Cardiac muscle cell (in vitro differentiated cells and primary cell): ENCODE measurements at places on chromosomes 7 and 10. TPM values are rescaled to one million over a fixed set of nuclear protein-coding genes. Genes with fewer than 3 reads are reported as not detected.

ADAM12 gene
- total RNA-seq, result 0.18 and 0.25 TPM in 2 replicates

PNLIP gene
- not detected in 2 replicates for total RNA-seq

DNA sequence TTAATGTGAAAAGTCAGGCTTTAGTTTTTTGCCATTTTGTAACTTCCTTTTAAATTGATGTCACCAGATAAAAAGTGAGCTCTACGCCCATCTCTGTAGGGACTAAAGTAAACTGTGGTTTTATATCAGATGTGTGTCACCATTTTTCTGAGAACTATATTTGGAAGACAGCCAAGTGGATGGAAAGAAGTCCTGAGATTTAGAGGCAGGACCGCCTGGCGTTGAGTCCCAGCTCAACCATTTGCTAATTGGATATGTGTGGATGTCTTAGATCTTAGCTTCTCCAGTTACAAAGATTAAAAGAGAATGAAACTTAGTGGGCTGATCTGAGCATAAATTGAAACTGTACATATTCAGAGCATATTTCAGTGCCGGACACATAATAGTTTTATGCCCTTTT lies 691.6 kb upstream of the CELF2 start:
- no peaks in the 10 kb centered on the region for H3K36me3 ChIP-seq
- no peak for DNase-seq
- no peaks in the 10 kb centered on the region for H3K4me1 ChIP-seq
- no peak overlapping the region for H3K4me3 ChIP-seq

GRCh38 chr7:11153694-11154093 lies 180.0 kb downstream of the PHF14 start:
- H3K36me3 ChIP-seq, result no peaks in the 10 kb centered on the region
- H3K27ac ChIP-seq, result no peak overlapping the region
- no peak for DNase-seq
- no peak overlapping the region for H3K4me3 ChIP-seq

DNA sequence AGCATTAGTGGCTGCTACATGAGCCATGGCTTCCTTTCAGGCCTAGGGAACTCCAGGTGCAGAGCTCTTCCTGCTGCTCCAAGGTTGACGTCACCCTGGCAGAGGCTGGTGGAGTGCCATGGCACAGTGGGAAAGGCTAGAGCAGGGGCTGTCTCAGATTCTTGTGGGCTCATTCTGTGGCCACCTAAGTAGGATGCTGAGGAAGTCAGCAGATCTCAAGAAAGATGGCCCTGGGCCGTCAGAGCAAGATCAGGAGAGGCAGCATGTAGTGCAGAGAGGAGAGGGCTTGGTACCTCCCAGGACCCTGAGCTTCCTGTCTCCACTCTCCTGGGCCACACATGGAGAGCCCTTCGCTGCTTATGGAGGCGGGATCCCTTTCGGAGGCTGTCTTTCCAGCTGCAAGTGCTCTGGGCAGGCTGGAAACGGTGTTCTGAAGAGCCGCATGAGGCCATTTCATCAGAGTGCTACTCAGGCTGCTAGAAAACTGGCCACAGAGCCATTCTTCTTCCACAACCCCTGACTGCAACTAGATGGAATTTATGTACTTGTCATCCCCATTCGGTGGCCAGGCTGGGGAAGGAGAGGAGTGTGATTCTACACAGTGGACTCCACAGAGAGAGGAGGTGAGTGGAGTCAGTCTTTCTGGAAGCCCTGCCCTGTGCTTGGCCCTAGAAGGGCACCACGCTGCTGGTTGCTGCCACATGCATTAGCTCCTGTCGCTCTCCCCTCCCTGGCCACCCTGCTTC lies 304.2 kb downstream of the RPS24 start:
- no peak overlapping the region for H3K27ac ChIP-seq
- H3K36me3 ChIP-seq, result no peaks in the 10 kb centered on the region
- no peak overlapping the region for H3K4me3 ChIP-seq
- H3K4me1 ChIP-seq, result peaks cover 3% of the 10 kb centered on the region
- DNase-seq, result no peak
- no peaks in the 10 kb centered on the region for H3K27me3 ChIP-seq

DNA sequence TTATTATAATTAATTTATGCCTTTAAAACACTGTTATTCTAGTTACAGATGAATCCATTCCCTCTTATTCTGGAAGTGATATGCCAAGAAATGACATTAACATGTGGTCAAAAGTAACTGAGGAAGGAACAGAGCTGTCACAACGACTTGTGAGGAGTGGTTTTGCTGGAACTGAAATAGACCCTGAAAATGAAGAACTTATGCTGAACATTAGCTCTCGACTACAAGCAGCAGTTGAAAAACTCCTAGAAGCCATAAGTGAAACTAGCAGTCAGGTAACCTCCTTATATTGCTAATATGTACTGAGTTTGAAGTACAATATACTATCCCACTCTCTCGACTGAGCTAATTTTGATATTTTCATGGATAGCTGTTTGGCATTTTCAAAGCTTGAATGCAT lies 81.6 kb downstream of the CYP51A1 start:
- peaks cover 13% of the 10 kb centered on the region for H3K36me3 ChIP-seq
- peak overlapping the region; percentile 59 for H3K27ac ChIP-seq
- no peaks in the 10 kb centered on the region for H3K27me3 ChIP-seq
- DNase-seq, result no peak
- peaks cover 28% of the 10 kb centered on the region for H3K4me1 ChIP-seq

- DNase-seq, result no peak
- no peak overlapping the region for H3K27ac ChIP-seq
- H3K27me3 ChIP-seq, result no peaks in the 10 kb centered on the region
- no peak overlapping the region for H3K4me3 ChIP-seq
These were observed 122.8 kb downstream of the SKIDA1 start for GRCh38 chr10:21402606-21403083.

- peak overlapping the region; percentile 81 for H3K4me3 ChIP-seq
- no peaks in the 10 kb centered on the region for H3K36me3 ChIP-seq
- no peak for DNase-seq
- peaks cover 9% of the 10 kb centered on the region for H3K4me1 ChIP-seq
- H3K27ac ChIP-seq, result no peak overlapping the region
These were observed 991 bp downstream of the SEMA4G start for GRCh38 chr10:100970076-100970913.

DNA sequence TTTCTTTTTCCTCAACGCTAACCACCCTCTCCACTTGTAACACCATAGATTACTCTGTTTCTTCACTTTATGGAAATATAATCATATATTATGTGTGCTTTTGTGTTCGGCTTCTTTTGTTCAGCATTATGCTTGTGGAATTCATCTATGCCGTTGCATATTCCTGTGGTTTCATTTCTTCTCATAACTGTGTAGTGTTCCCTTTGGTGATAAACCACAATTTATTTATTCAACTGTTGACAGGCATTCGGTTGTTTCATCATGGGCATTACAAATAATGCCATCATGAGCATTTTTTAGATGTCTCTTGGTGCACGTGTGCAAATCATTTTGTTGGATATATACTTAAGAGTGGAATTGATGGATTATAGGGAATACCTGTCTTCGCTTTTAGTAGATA lies 12.1 kb downstream of the AVL9 start:
- H3K36me3 ChIP-seq, result no peaks in the 10 kb centered on the region
- no peaks in the 10 kb centered on the region for H3K27me3 ChIP-seq
- no peak overlapping the region for H3K4me3 ChIP-seq
- H3K4me1 ChIP-seq, result no peaks in the 10 kb centered on the region

DNA sequence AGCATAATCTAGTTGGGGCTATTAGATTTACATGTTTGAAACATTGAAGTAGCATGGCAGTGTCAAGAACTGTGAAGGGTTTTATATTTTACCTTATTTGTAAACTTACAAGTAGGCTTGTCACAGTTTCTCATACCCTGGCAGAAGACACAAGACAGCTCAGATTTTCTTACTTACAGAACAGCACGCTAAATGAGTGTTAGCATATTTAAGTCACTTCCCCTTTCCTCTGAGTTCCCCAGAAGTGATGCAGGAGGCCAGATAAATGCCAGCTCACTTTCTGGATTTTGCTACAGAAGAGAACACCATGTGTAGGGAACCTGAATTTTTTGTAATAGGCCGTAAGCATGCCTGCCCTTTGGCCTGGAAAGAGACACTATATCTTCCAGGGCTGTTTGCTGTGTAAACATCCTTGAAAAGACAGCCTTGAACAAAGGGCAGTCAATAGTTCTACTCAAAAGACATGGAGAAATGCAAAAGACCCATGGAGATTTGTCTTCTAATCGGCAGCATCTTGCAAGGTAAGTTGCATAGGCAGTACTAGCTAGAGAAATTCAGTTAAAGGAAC lies 279.1 kb downstream of the PHF14 start:
- DNase-seq, result no peak
- no peaks in the 10 kb centered on the region for H3K4me1 ChIP-seq
- H3K27ac ChIP-seq, result no peak overlapping the region
- no peaks in the 10 kb centered on the region for H3K27me3 ChIP-seq
- no peaks in the 10 kb centered on the region for H3K36me3 ChIP-seq

DNA sequence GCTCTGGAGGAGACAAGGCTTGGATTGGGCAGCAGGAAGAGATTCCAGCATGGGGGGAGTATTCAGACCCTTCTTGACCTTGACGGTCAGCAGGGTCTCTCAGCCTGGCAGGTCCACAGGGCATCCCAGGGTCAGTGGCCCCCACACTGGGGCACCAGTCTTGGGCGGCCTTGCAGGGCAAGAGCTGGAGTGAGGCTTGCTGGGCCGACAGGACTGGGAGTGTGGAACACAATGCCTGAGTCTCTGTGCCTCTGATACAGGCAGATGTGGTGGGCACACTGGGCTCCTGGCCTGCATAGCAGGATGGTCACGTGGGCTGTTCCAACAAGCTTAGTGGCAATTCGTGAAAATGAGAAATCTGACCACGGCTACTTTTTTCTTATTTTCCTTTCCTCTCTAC lies 229.7 kb downstream of the TCERG1L start:
- no peak overlapping the region for H3K27ac ChIP-seq
- H3K36me3 ChIP-seq, result no peaks in the 10 kb centered on the region
- no peak for DNase-seq
- no peak overlapping the region for H3K4me3 ChIP-seq
- no peaks in the 10 kb centered on the region for H3K27me3 ChIP-seq

DNA sequence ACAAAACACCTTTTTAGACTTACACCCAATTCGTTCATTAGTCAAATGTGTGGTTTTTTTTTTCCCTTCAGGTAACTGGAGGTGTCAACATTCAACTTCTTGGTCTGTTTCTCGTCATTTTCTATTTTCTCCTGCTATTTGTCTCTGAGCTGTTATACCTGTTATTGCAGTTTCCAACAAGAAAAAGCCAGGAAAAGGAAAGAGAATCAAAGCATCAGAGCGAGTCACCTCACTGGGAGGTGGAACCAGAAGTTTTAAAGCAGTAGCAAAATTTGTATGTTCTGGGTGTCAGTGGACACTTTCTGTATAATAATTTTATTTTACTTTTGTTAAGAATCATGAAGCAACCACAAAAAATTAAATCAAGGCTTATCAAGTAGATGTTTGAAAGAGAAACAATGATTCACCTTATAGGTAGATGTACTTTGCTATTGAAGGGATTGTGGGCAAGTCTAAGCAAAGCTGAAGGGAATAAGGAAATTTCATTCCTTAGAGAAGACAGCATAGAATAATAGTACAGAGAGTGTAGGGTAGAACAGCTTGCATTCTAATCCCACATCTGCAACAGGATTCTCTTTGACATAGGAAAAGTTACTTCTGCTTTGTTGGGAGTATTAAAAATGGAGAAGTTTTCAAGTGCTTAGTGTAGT lies 675.8 kb downstream of the PCDH15 start:
- DNase-seq, result no peak
- H3K36me3 ChIP-seq, result no peaks in the 10 kb centered on the region
- H3K4me1 ChIP-seq, result no peaks in the 10 kb centered on the region

- peak overlapping the region; percentile 52 for H3K4me3 ChIP-seq
- H3K4me1 ChIP-seq, result peaks cover 33% of the 10 kb centered on the region
- no peaks in the 10 kb centered on the region for H3K36me3 ChIP-seq
- H3K27me3 ChIP-seq, result peaks cover 10% of the 10 kb centered on the region
These were observed 1.6 kb downstream of the FZD8 start for GRCh38 chr10:35640474-35640873.

GRCh38 chr7:41889040-41889439 lies 186.2 kb upstream of the INHBA start:
- no peaks in the 10 kb centered on the region for H3K4me1 ChIP-seq
- no peak overlapping the region for H3K27ac ChIP-seq
- no peaks in the 10 kb centered on the region for H3K36me3 ChIP-seq
- H3K4me3 ChIP-seq, result no peak overlapping the region

- DNase-seq, result no peak
- H3K4me3 ChIP-seq, result no peak overlapping the region
- H3K4me1 ChIP-seq, result peaks cover 11% of the 10 kb centered on the region
- H3K36me3 ChIP-seq, result no peaks in the 10 kb centered on the region
These were observed 129.4 kb downstream of the RGS10 start for GRCh38 chr10:119413093-119413453.

GRCh38 chr10:124691002-124691401 lies 53.2 kb downstream of the FAM53B start:
- no peaks in the 10 kb centered on the region for H3K27me3 ChIP-seq
- no peak overlapping the region for H3K27ac ChIP-seq
- H3K4me1 ChIP-seq, result peaks cover 55% of the 10 kb centered on the region
- DNase-seq, result no peak

DNA sequence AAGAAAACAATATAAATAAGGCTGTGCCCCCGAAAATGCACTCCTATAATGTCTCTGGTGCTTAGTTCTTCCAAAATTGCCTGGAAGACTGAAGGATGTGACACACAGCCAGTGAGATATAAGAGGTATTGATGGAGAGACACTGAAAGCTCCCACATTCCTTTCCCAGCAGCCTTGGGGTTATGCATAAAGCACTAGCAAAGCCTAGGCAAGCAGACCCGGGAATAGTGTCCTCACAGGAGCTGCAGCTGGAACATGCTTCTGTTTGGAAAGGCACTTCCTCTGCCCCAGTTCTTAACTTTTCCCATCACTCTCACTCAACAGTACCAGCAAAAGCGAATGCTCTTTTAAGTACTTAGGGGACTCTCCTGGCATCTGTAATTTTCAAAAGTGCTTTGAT lies 178.0 kb downstream of the AMPH start:
- no peak overlapping the region for H3K27ac ChIP-seq
- no peaks in the 10 kb centered on the region for H3K36me3 ChIP-seq
- H3K4me1 ChIP-seq, result no peaks in the 10 kb centered on the region
- no peaks in the 10 kb centered on the region for H3K27me3 ChIP-seq
- DNase-seq, result no peak

DNA sequence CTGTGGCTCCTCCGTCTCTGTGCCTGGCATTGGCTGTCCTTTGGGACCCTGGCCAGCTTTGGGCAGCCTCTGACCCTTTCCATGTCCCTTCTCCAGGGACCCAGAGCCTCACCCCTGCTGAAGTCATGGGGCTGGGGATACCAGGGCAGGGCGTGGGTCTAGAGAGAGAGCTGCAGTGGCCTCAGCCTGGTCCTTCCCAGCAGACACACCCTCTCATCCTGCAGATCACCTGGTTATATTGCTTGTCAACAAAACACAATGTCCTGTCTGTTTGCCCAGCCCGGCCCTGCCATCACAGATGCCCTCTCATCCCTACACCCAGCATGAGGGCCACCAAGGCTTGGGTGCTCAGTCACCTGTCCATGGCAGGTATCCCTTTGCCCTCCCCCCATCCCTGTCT lies 1.8 kb downstream of the MUC17 start:
- H3K27me3 ChIP-seq, result peaks cover 38% of the 10 kb centered on the region
- H3K36me3 ChIP-seq, result no peaks in the 10 kb centered on the region
- no peaks in the 10 kb centered on the region for H3K4me1 ChIP-seq
- no peak overlapping the region for H3K27ac ChIP-seq
- no peak for DNase-seq
